ENCODE measurements at places on chromosomes 2 and 18. TPM values are rescaled to one million over a fixed set of nuclear protein-coding genes. Genes with fewer than 3 reads are reported as not detected.

ANKRD30B gene
- polyA plus RNA-seq, result not detected

EFHD1 gene
- polyA plus RNA-seq, result 30.5 TPM

RALB gene
- polyA plus RNA-seq, result not detected

- no peak for DNase-seq
Measured at GRCh38 chr2:144461308-144461766, 58.6 kb downstream of the ZEB2 start.

DNA sequence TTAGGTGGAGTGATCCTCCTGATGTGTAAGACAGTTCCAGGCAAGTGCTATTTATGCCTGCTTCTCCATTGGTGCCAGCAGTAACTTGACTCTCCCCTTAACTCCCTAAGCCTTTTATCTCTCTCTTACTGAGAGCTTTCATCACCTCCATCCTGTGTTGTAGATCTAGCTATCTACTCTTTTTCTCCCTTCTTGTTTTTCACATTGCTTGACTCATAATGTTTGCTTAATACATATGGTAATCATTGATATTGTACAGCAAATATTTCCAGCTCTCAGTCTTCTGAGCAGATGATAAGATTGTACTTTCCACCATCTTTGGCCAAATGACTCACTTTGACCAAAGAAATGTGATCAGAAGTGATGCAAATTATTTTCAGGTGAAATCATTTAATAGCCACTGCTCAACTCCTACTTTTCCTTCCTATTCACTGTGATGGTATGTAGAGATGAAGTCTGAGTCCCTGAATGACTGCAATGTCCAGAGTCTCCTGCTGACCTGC is 165.0 kb downstream of the PLCL1 start:
- no peak for DNase-seq

DNA sequence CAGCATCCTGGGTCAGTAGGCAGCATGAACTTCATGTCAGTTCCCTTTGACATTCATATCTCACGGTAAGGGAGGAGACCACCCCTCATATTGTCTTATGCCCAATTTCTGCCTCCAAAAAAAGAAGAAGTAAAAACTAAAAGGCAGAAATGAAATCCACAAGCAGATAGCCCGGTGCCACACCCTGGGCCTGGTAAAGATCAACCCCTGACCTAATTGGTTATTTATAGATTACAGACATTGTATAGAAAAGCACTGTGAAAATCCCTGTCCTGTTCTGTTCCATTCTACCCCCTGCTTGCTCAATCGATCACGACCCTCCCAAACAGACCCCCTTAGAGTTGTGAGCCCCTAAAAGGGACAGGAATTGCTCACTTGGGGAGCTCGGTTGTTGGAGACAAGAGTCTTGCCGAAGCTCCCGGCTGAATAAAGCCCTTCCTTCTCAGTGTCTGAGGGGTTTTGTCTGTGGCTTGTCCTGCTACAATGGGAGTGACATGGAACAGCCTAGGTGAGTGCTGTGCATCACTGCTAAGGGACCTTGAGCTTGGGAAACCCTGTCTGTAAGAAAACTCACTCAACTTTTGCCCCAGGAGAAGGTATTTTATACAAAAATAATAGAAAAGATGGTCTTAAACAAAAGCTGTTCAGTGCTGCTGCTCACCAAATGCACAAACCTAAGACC is 11.1 kb downstream of the NDUFV2 start:
- DNase-seq, result no peak

DNA sequence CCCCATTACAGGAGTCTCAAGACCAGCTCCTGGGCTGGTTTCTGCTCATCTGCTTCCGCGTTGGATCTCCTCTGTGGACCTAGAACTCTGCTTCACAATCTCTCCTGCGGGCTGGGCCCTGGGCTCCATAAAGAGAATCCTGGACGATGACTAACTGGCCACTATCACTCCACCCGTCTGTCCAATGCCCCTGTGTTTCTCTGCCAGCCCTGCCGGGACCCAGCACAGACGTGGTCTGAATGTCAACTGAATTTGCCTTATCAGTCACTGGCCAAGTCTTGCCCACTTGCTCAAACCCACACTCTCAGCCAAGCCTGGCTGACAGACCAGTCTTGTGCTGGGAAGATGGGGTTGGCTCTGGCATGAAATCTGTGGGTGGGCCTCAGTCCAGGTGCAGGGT is 17.4 kb downstream of the KIF3C start:
- DNase-seq, result no peak

- no peak for DNase-seq
Measured at GRCh38 chr18:38648179-38648578, 1082.6 kb upstream of the CELF4 start.
